ENCODE measurements at places on chromosomes 3 and 15.

GRCh38 chr15:49023354-49023753 is 22.9 kb downstream of the SECISBP2L start:
- DNase-seq = no peak

GRCh38 chr15:88083811-88084760 is 172.5 kb downstream of the NTRK3 start:
- DNase-seq = no peak

DNA sequence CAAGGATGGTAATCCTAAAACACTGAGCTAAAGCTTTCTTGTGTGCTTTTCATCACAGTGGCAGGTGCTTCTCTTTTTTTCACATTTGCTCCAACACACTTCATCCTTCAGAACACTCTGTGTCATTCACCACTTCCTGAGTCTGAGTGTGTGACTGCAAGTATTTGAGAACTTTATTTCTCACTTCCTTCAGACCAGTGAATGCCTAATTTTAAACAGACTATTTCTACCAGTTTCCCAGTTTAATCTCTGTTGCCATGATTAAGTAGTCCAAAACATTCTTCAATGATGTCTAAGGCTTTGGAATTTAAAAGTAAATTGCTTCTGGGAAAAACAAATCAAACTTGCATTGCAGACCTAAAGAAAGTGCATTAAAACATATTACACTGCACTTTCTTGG is 541.2 kb downstream of the RBMS3 start:
- DNase-seq = no peak

DNA sequence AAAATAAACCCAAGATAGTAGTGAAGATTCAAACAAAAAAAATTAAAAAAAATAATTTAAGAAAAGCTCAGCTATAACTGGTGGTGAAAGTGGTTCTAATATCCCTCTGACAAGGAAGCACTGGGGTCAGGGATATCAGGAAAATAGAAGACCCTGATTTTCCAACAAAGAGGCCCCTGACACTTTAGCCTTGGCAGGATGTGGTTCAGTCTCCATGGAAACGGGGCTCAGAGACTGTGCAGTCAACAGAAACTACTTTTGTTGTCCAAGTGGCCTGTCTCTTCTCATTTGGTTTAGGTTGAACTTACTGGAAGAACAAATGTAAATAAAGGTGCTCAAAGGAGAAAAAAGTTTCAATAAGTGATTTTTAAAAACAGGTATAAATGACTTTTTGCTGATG is 27.2 kb downstream of the INTS14 start:
- DNase-seq = peak; percentile 25

GRCh38 chr3:52537726-52538421 is 1.5 kb downstream of the UQCC5 start:
- no peak for DNase-seq

DNA sequence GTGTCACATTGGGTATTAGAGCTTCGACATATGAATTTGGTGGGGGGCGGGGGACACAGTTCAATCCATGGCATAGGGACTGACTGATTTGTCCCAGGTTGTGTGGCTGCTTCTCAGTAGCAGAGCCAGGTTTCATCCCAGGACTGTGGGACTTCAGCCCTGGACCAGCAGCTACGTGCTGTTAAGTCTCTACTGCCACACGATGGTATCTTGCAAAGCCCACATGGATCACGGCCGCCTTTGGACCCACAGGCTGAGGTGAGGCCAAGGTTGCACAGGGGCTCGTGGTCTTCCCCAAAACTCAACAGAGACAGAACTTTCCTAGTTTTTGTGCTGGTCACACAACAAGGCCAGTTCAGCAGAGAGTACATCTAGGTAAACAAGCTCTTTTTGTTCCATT is 97.4 kb downstream of the LRRK1 start:
- no peak for DNase-seq

DNA sequence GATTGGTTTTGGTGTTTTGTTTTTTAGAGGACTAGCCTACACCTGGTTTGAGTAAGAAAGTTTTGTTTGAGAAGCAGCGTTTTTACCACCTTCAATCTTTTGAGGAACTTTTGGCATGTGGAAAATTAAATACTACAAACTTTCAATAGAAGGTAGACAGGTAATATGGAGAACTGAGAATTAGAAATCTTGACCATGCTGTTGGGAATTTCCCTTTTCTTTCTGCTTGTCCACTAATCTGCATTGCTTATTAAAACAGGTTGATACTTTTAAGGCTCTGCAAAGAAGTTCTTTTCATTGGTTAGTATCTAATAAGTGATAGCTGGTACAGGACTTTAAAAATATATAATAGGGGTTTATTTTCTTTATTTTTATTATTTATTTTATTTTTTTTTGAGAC is 31.9 kb downstream of the UBE2E1 start:
- DNase-seq = no peak

- no peak for DNase-seq
These were observed 5.6 kb upstream of the MFGE8 start for GRCh38 chr15:88918738-88919137.

DNA sequence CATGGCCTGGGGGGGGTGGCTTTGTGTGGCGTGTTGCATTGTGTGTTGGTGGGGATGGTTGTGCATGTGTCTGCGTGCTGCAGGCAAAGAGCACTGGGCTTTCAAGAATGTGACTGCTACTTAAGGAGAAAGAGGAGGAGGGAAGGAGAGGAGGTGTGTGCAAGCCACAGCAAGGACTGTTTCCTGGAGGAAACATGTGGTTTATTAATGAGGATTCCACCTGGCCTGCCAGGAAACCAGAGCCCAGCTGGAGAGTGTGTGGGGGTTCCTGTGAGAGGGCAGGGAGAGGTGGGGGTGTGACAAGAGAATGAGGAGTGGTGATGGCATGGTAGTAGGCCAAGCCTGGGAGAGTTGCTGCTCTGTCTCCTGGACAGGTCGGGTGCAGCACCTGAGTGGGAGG is 258.1 kb upstream of the ROPN1 start:
- DNase-seq = no peak

GRCh38 chr3:149579838-149580542 is 77.8 kb downstream of the WWTR1 start:
- DNase-seq = no peak

- no peak for DNase-seq
These were observed 81.7 kb downstream of the PRICKLE2 start for GRCh38 chr3:64143409-64144130.

DNA sequence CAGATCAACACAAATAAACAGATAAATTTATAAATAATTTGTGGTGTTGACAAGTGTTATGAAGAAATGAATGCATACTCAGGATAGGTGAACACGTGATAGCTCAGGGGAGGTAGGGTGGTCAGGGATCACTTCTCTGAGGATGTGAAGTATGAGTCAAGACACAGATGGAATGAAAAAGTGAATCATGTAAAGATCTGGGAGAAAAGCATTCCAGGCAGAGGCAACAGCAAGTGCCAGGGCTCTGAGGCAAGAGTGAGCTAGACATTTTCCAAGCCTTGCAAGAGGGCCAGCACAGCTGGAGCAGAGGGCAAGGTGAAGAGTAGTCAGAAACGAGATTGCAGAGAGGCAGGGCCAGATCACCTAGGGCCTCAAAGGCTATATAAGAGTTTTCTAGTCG is 177.8 kb downstream of the WNT5A start:
- no peak for DNase-seq

GRCh38 chr3:5051772-5052171 is 70.3 kb upstream of the ARL8B start:
- DNase-seq = no peak

DNA sequence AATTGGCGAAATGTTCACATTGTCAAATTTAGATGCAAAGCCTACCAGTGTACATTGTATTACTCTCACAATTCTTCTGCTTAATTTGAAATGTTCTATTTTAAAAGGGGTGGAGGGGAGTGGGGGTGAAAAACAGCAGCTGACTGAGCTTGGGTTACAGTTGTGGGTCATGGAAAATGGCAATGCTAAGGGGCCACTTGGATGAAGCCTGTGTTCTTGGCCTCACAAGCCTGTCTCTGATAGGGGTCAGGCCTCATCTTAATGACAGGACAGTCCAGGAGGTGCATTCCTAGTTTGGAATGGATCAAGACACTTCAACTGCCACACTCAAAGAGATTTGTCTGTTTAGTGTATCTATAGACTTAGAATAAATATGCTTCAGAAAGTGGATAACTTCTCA is 158.2 kb downstream of the TNIK start:
- DNase-seq = no peak

DNA sequence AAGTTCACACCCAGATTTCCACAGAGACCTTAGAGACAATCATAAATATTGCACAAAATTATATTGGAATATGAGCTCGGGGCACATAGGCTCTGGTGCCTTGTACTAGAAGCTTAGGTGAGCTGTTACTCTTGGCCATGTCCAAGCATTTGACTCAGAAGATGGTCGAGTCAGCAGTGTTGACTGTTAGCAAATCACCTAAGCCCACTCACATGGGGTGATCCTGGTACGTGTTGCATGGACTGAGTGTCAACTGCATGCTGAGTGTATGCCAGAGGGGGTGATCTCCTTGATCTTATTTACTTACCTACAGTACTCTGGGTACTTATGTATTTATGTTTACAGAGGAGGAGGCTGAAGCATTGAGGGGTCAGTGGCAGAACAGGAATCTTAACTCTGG is 14.0 kb downstream of the SMAD3 start:
- no peak for DNase-seq

DNA sequence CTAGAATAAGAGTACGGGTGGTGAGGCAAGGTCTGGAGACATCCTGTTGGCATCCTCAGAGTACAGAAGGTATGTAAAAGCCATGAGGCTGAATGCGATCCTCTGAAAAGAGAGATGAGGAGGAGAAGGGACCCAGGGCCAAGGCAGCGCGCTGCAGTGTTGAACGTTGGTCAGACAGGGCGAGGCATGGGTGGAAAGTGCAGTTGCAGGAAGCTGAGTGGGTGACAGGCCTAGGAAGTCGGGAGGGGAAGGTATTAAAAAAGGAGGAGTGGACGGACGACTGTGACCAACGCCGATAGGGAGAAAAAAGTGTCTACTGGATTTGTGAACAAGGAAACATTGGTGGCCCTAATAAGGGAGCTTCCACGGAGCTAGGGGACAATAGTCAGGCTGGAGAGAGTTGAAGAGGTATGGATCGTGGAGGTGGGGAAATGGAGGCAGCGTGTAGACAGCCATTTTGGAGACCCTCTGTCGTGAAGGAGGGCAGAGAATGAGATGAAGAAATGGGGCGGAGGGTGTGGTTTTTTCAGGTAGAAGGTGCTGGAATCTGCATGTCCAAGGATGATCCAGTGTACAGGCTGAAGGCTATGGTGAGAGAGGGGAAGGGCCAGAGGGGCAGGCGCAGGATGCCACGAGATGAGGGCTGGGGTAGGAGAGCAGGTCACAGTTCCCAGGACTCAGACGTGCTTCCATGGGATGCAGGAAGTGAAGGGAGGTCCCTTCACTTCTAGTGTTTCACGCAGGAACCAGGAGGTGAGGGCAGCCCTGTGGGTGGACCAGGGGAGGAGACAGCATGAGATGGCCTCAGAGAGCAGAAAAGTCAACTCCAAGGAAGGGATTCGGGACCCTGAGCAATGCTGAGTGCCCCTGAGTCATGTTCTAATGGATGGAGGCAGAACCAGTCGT is 115.9 kb downstream of the ASB7 start:
- DNase-seq = no peak

DNA sequence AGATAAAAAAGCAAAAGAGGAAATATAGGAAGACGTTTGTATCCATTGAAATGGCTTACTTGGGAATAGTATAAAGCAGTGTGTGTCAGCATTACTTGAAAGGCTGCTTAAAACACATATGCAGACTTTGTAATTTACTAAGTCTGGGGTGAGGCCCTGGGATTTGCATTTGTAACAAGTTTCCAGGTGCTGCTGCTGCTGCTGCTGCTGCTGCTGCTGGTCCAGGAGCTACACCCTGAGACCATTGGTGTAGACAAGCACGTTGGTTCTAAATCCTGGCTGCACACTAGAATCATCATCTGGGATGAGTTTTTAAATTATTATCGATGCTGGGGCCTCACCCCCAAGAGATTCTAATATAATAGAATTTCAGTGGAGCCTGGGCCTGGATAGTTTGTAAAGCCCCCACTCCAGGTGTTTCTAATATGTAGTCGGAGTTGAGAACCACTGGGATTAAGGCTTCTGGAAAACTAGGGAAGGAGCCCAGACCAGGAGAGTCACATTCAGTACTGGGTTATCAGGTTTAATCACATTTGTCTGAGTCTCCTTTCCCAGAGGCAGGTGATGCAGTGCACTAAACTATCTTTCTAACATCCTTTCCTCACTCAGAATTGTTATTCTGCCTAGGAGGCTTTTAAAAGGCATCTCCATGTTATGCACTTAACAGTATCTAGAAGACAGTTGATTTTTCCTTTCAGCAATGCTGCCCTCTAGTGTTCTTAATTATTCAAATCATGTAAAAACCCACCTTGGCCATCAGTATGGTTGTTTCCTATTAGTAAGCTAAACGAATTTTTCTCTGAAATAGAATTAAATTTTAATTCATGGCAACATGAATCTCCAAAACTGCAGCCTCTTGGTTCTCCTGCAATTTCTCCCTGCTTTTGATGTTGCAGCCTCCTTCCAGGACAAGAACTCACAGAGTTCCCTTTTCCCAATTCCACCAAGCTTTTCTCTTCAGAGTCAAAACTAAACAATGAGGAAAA is 45.4 kb downstream of the SSR3 start:
- DNase-seq = no peak

GRCh38 chr3:157606011-157606851 is 103.0 kb upstream of the VEPH1 start:
- no peak for DNase-seq

GRCh38 chr3:142977399-142977728 is 13.9 kb upstream of the PAQR9 start:
- DNase-seq = no peak

DNA sequence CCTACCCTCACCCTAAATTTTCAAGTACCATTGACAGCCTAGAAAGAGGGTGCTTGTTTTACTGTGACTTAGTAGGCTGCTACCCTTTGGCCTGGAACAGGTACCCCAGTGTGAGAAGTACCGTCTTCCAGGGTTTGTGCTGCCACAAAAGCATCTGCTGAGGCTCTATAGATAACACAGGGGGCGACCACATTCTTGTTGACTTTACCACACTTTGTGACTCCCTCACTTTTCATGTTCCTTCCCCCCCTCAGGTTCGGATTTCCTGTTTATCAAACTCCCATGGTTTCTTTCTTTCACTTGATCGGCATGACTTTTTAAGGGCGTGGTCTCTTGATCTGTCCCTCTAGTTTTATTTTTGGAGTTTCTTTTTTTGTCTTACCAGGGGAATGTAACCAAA is 23.5 kb downstream of the EXOG start:
- DNase-seq = no peak

DNA sequence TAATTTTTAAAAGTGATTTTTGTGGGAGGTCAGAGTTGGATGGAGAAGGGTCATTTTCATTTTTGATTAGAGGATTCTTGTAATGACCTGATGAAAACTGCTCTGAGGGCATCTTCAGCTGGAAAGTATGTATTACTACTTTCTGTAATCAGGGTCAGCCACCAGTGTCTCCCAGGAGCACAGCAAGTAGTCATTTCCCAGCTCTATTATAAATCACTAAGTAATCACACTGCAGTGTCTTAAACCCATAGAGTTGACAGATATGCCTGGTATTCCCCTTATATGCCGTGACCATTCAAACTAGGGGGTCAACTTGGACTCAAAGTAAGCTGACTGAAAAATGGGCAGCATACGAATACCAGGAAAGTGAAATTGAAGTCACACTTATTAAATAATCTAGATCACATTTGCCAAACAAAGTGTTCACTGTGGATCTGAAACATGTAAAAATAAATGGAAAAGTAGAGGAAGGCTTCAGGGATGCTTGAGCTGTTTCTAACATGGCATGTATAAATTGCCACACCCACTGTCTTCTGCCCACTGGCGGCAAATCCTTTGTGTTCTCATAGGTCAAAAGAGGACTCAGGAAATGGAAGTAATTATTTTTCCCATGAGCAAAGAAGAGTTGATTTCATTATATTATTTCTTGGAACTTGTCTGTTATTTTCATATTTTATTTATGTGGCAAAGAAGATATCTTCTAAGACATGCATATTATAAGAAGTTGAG is 105.7 kb downstream of the MBNL1 start:
- no peak for DNase-seq
